ENCODE measurements at places on chromosomes 1 and 21. TPM values are rescaled to one million over a fixed set of nuclear protein-coding genes. Genes with fewer than 3 reads are reported as not detected.

- peak; percentile 94 for DNase-seq
Measured at GRCh38 chr21:46092026-46092764, 5.7 kb upstream of the COL6A2 start.

DNA sequence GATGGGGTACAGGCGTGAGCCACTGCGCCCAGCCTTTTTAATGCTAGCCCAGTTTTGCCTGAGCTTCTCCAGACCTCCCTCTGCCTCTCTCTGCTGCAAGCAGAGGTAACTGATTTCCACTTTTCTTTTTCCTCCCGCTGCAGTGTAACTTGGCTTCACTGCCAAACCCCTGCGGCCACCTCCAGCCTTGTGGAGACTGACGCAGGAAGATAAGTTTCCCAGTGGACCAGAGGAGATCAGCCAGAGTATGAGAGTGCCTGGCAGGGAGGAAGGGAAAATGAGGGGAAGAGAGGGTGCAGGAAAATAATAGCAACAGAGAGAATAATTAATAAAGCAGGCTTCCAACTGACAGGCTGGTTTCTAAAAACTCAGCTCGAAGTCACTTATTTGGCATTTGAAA, 143.7 kb downstream of the PCNX2 start:
- DNase-seq = no peak

DNA sequence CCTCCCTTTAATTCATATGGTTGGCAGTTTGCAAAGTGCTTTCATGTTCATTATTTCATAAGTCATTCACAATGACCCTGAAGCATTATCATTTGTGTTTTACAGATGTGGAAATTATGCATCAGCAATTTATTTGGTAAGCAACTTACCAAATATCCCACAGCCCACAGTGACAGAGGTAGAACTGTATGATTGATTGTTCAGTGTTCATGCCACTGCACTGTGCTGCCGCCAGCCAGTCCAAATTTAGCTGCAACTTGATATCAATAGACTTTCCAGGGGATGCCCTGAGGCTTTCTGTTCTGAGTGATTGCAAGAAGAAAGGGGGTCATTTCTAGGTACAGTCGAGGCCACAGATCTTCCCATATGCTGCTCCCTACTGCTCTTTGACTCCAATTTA, 380.3 kb downstream of the PLPP3 start:
- DNase-seq = no peak

- DNase-seq = no peak
Measured at GRCh38 chr21:15651172-15651571, 78.6 kb upstream of the USP25 start.

- DNase-seq = no peak
Measured at GRCh38 chr1:34911465-34911864, 18.0 kb downstream of the DLGAP3 start.

GRCh38 chr1:3119725-3120124, 50.7 kb downstream of the PRDM16 start:
- DNase-seq = no peak

- no peak for DNase-seq
Measured at GRCh38 chr21:37338671-37339551, 27.7 kb upstream of the DYRK1A start.

- peak; percentile 95 for DNase-seq
Measured at GRCh38 chr1:108747171-108747850, 837 bp downstream of the STXBP3 start.

- DNase-seq = no peak
Measured at GRCh38 chr1:244854166-244854565, 10.2 kb downstream of the HNRNPU start.

DNA sequence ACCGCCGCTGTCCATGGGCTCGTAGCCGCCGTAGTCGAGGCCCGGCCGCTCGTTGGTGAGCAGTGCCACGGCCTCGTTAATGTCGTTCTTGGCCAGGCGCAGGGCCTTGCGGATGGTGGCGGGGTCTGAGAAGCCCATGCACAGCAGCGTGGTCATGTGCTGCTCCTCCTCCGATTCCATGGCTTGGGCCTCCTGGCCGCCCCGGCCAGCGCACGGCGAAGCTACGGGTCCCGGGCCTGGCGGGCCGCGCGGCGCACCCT, 300 bp downstream of the USP24 start:
- DNase-seq = no peak

DNA sequence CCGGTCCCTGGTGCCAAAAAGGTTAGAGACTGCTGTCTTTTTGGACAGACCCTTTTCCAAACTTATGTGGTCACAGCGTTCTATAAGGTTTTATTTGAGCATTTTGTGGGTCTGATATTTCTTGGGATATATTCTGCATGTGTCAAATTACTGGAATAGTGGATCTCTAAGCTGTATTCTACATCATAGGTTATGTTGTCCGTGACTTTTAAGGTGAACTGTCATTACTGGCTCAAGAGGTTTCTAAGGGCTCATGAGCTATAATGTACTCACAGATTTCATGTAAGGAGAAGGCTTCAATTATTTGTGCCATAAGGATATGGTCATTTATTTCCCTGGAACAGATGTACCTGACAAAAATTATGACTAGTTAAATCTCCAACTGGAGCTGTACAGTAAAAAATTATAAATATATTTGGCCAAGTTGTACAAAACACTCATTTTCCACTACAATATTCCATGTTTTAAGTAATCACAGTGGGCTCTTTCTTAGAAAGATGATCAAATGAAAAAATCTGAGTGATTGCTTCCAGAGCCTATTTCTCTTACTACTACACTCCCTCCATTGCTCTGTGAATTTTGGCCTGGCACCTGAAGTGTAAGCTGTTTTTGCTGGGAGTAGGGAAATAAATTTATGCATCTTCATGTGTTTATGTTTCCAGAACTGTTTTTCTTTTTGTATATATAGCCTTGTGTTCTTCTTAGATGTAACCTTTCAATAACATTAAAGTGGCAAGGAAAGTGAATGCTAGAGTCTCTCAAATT, 538.1 kb upstream of the ZRANB2 start:
- no peak for DNase-seq

- DNase-seq = no peak
Measured at GRCh38 chr1:70819785-70820184, 227.8 kb downstream of the PTGER3 start.

DNA sequence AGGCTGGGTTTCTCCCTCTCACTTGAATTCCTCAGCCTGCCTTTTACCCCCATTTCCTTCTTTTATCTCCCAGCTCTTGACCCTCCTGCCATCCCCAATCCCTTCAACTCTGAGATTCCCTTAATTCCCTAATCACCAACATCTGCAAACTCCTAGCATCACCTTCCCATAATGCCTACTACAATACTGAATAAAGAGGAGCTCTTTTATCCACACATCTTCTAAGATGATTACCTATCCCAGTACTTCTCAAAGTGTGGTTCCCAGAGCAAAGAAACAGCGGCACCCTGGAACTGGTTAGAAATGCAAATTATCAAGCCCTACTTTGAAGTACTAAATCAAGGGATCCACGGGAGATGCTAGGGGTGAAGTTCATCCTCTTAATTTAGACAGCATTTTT, 21.2 kb upstream of the UBE2U start:
- peak; percentile 37 for DNase-seq

DNA sequence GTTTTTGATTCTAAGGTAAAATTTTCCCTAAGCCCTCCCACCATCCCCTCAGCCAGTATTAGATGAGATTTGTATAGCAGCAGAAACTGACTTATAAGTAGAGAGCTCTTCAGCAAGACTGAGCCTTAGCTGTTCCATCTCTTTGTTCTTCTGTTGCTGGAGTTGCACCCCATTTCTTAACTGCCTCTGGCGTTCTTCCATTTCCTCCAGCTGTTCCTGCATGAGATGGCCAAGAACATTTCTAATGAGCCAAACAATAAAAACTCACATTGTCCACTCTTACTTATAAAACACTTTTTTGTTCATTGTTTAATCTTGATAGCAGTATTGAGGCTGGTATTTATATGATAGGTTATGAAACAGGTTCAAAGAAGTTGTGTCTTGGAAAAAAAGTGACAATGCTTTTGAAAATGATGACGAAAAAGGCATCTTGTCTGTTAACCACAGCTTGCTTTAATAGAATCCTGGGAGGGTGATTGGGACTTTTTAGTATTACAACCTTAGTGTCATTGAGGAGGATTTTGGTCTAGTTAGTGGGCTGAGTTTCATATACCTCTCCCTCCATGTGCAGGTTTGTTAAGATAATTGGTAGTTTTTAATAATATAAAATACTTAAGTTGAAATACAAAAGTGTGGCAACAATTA, 18.3 kb downstream of the SYNC start:
- DNase-seq = no peak

DNA sequence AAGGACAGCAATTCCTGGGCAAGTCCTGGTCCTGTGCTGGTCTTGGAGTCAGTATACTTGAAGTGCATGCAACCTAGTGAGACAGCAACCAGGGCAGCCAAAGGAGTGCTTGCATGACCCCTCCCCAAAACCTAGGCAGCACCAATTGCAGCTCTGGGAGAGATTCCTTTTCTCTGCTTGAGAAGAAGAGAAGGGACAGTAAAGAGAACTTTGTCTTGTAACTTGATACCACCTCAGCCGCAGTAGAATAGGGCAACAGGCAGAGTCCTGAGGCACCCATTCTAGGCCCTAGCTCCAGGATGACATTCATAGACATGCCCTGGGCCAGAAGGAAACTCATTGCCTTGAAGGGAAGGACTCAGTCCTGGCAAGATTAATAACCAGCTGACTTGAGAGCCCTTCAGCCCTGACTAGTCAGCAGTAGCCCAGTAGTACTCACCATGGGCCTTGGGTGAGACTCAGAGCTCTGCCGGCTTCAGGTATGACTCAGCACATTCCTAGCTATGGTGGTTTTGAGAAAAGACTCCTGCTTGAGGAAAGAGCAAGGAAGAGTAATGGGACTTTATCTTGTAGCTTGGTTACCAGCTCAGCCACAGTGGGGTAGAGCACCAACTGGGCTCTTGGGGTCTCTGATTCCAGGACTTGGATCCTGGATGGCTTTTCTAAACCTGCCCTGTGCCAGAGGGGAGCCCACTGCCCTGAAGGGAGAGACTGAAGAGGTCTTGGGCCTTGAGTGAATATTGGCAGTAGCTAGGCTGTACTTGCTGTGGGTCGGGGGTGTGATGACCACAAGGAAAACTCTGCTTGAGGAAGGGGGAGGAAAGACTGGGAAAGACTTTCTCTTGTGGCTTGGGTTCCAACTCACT, 51.7 kb upstream of the ACADM start:
- DNase-seq = no peak

DNA sequence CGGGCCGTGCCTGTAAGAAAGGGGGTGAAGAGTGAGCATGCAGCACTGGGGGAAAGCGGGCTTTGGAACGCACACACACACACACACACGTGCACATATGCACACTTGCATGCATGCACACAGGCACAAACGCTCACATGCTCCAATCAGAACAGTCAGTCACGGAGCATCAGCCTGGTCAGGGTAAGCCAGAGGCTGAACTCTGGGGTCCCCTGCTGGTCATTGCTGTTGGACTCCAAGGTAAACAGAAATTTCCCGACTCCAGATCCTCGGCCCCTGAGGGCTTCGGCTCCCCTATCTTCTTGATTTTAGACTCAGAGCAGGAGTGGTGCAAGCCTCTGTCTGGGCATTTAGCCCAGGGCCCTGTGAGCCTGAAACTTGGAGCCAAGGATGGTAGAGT, 54.2 kb downstream of the SYT2 start:
- no peak for DNase-seq

DNA sequence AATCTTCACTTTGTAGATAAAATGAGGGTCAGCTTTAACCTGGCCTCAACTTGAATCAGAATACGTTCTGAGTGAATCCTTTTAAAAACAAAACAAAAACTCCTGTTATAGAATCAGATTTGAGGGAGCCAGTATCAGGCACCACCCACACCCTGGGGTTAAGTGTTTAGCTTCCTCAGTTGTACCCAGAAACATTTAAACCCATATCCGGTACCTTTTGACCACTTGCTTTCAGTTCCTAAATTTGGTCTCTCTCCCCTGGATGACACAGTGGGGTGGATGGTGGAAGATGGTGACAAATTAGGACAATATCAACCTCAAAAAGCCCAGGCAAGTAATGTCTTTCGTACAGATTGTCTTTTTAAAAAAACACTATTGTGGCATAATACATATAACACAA, 10.4 kb downstream of the KLHDC7A start:
- no peak for DNase-seq

- DNase-seq = peak; percentile 57
Measured at GRCh38 chr1:37174876-37175275, 140.6 kb upstream of the GRIK3 start.

- DNase-seq = no peak
Measured at GRCh38 chr1:206470692-206471414, 577 bp downstream of the IKBKE start.

GRCh38 chr1:15341634-15342407, 67.9 kb upstream of the EFHD2 start:
- no peak for DNase-seq

DNA sequence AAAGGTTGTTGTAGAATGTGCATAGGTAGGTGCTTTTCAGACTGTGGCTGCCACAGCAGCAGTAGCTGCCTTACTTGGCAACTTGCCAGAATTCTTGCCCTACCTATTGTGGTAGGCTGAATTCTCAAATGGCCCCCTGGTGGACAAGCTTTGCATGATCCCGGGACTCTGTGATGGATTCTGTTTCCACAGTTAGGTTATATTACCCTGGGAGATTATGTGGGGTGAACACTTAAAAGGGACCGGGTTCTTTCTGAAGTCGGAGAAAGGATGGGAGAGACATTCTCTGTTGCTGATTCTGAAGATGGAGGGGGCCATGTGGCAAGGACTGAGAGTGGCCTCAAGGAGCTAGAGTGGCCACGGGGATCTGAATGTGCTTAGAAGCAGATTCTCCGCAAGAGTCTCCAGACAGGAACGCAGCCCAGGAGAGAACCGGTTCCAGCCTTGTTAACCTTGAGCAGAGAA, 32.1 kb upstream of the KCNE1 start:
- no peak for DNase-seq

- no peak for DNase-seq
Measured at GRCh38 chr1:210726621-210727020, 397.9 kb downstream of the HHAT start.

KLF17 gene
- total RNA-seq = 0.78 TPM

BCAS2 gene
- total RNA-seq = 26.9 TPM

MAP3K7CL gene
- total RNA-seq = 1.8 TPM

CCDC24 gene
- 6.6 TPM for total RNA-seq

GCSAML gene
- 0.23 TPM for total RNA-seq

PTTG1IP gene
- total RNA-seq = 351 TPM

PADI1 gene
- total RNA-seq = 2.1 TPM

CENPS gene
- 4.0 TPM for total RNA-seq

IL23R gene
- not detected for total RNA-seq

DHRS3 gene
- 237 TPM for total RNA-seq

SPATA21 gene
- not detected for total RNA-seq

TSPEAR gene
- under 0.01 TPM for total RNA-seq

PRAMEF27 gene
- total RNA-seq = not detected

KCNE2 gene
- not detected for total RNA-seq

CASZ1 gene
- 31.0 TPM for total RNA-seq

Measured in esophagus muscularis mucosa (tissue), 4 donors.